ENCODE measurements at places on chromosomes 1 and 21.
A peak's percentile ranks its signal among the peaks of the same experiment; 100 is the strongest.

DNA sequence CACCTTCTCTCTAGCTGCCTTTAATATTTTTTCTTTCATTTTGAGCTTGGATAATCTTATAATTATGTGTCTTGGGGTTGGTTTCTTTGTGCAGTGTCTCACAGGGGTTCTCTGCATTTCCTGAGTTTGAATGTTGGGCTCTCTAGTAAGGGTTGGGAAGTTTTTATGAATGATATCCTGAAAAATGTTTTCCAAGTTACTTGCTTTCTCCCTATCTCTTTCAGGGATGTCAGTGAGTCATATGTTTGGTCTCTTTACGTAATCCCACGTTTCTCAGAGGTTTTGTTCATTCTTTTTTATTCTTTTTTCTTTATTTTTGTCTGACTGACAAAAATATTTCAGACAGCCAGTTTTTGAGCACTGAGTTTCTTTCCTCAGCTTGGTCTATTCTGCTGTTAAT is 55.4 kb upstream of the CCDC190 start:
- DNase-seq, result no peak

- peak; percentile 49 for DNase-seq
These were observed 22.7 kb upstream of the EDN2 start for GRCh38 chr1:41507110-41507720.

GRCh38 chr1:66413136-66413837 is 120.7 kb upstream of the SGIP1 start:
- DNase-seq, result no peak

GRCh38 chr1:5864256-5864655 is 128.0 kb downstream of the NPHP4 start:
- DNase-seq, result no peak

- no peak for DNase-seq
These were observed 5.2 kb upstream of the AGO3 start for GRCh38 chr1:35925741-35926140.

DNA sequence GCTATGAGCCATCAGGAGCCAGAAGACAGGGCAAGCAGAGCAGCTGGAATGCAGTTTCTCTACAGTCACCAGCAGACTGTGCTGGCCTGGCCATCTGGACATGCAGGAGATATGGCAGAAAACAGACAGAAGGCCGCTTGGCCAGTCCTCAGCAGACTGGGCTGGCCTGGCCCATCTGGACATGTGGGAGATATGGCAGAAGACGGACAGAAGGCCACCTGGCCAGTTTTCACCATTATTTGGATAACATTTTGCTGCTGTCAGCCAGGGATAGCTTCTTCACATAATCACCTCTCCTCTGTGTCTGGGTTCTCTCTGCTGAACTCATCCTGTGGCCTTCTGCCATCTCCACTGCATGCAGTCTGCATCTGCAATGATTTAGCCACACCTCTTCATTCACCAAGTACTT is 25.0 kb upstream of the CACYBP start:
- DNase-seq, result no peak
